ENCODE measurements at places on chromosomes 4 and X.

DNA sequence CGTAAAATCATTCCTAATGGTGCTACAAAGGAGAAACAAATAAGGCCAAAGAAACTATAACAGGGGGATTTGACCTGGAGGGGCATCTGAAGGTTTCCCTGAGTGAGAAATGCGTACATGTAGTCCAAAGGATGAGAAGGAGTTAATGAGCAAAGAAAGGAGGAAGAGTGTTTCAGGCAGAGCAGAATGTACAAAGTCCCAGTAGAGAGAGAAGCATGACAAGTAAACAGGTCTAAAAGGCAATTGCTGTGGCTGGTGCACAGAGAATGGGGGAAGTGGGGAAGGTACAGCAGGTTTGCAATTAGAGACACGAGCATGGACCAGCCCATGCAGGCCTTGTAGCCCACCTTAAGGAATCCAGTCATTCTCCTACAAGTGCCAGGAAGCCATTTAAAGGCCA lies 145.5 kb downstream of the TSPAN5 start:
- DNase-seq, result no peak

DNA sequence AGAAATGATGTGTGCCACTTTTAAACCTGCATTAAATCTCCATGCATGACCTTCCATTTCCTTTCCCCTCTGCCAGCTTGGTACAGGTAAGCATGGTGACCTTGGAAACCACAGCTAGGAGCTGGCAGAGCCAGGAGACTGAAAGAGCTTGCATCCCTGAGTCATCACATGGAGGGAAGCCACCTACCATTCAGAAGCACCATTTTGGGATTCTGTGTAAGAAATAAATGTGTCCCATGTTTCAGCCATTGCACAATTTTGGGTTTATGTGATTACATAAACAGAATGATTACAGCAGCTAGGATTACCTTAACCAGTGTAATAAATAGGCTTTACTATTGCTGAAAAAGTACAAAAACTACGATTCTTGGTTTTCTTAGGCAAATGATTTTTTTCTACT lies 17.3 kb upstream of the CCDC149 start:
- DNase-seq, result no peak

GRCh38 chr4:56646341-56646740 lies 34.8 kb downstream of the HOPX start:
- DNase-seq, result no peak

- no peak for DNase-seq
These were observed 70.8 kb downstream of the RWDD4 start for GRCh38 chr4:183588169-183588675.

GRCh38 chrX:153967536-153968224 lies 3.9 kb downstream of the HCFC1 start:
- DNase-seq, result no peak

DNA sequence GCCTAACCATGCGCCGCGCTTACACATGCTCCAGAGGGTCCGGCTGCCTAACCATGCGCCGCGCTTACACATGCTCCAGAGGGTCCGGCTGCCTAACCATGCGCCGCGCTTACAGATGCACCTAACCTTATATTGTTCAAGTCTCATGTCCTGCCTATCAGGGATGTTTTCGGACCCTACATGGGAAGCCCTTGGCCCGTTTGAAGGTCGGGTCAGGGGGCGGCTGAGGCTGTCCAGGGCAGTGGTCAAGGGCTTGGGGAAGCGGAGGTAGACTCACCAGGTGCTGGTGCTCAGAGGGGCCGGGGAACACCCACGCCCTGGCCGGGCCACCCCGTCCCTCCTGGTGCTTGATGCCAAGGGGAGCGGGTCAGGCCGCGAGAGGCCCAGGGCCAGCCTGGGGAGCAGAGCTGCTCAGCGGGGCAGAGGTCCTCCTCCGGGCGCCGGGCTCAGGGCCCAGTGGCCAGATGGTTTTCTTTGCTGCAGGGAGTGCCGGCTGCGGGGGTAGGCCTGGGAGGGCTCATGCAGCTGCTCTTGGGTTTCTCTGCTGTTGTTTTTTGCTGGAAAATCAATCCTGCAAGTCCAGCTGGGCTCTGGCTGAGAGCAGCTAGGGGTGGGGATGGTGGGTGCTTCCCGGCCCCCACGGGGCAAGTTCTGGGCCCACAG lies 35.4 kb upstream of the SPON2 start:
- DNase-seq, result no peak

- peak; percentile 1 for DNase-seq
These were observed 2.0 kb downstream of the PGK1 start for GRCh38 chrX:78105944-78106650.
